ENCODE measurements at places on chromosomes 11 and 22.

GRCh38 chr11:34647131-34647530, 26.2 kb downstream of the EHF start:
- DNase-seq: no peak

- no peak for DNase-seq
Observed at GRCh38 chr11:20226933-20227332, 66.7 kb upstream of the DBX1 start.

GRCh38 chr22:30143265-30143664, 63.0 kb downstream of the HORMAD2 start:
- no peak for DNase-seq

GRCh38 chr11:111540114-111540936, at the start of gene LAYN:
LAYN (plus strand) TSS chr11:111540720; CDS start chr11:111540844, 124 bp downstream.
- no peak for DNase-seq

DNA sequence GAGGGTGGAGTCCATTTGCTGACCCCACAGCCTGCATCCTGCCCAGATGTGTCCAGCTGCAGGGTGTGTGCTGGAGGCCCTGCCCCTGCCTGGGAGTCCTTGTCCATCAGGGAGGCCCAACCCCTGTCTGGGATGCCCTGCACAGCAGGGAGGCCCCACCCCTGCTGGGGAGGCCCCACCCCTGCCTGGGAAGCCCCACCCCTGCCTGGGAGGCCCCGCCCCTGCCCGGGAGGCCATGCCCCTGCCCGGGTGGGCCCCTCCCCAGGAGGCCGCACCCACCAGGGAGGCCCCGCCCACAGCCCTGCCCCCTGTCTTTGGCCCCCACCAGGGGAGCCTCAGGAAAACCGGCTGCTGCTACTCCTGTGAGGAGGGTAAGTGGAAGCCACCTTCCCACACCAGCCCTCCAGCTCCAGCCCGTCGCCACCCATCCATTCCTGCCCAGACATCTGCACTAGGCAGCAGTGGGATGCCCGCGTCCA, 37.2 kb downstream of the MUC5B start:
- no peak for DNase-seq

DNA sequence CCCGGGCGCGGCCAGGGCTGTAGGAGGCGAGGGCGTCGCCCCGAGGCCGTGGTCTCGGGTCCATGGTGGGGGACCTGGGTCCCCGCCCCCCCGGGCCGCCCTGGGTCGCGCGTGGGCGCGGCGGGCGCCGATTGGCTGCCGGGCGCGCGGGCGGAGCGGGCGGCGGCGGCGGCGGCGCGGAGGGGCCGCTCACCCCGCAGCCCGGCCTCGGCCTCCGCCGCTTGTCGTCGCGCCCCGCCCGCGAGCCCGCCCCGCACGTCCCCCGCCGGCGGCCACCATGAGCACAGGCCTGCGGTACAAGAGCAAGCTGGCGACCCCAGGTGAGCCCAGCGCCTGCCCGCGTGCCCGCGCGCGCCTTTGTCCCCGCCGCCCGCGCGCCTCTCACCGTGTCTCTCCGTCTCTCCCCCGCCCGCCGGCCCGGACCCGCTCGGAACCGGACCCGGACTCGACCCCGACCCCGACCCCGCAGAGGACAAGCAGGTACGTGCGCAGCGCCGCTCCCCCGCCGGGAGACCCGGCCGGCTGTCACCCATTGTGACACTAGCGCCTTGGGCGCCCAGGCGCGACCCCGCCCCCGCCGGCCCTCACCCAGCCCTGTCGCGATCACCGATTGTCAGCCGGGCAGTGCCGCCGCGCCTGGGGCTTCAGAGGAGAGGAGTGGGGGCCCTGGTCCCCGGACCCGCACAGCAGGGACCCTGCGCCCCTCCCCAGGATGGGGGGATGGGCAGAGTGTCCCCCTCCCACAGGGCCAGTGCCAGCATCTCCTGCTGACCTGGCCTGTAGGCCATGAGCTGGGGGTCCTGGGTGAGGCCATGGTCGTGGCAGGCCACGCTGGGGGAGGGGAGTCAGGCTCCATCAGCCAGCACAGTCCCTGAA, at the start of gene SEPTIN5:
TSS of gene SEPTIN5 (plus strand) at position 192 of the 876 bp plus-strand sequence. CDS start at position 278, 86 bp downstream.
- no peak for DNase-seq

DNA sequence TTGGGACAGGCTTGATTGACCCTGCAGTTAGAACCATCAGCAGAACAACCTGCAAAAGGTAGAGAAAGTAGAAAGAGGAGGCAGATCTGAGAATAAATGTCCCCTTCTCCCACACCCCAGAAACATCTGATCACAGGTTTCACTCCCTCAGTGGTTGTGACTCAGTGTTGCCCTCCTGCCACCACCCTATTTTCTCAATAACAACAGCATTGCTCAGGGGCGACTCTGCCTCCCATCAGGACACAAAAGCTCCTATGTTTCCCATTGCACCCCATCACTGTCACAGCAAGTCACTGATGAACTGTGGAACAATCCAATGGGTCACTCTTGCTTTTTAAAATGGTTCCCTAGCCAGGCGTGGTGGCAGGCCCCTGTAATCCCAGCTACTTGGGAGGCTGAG, 110.2 kb downstream of the RASSF10 start:
- no peak for DNase-seq

DNA sequence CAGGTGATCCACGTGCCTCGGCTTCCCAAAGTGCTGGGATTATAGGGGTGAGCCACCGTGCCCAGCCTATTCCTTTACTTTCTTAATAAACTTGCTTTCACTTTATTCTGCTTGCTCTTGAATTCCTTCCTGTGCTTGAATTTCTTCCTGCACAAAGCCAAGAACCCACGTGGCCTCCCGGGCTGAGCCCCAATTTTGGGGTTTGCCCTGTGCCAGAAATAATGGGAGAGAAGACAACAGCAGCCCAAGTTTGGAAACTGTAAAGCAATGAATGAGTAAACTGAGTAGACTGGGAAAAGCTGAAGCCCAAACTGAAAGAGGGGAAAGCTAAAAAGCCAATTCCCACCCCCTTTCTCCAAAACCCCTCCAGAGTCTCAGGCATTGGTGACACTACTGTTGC, 136.4 kb downstream of the NECTIN1 start:
- DNase-seq: no peak

DNA sequence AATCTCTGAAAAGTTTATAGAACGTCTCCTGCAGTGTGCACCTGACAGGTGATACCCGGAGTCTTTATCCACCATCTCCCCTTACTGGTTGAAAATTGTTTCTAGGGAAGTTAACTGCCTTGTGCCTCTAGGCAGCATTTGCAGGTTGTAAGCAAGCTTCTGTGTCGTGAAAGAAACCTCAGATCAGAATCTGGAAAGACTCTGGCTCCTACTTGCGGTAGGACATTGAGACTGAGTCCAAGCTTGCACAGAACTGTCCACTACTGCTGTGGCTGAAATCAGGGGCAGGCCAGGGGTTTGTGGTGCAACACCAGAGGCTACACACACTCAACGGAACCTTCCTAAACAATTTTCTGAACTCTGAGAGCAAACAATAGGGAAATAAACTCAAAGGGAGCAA, 34.8 kb upstream of the MYOD1 start:
- no peak for DNase-seq

- DNase-seq: no peak
Observed at GRCh38 chr11:69193151-69193550, 37.4 kb downstream of the SMIM38 start.

DNA sequence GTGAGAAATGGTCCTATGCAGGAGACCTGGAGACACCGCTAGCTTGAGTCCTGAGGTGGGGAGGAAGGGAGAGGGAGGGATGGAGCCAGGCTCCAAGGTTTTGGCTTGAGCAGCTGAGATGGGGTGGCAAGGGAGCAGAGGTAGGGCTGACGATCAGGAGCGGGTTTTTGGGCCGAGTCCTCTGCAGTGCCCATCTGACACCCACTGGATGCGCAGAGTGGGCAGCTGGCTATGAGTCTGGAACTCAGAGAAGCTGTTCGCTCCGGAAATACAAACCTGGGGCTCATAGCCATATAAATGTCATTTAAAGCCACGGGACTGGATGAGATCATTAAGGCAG, 453 bp upstream of the MAFF start:
- no peak for DNase-seq

DNA sequence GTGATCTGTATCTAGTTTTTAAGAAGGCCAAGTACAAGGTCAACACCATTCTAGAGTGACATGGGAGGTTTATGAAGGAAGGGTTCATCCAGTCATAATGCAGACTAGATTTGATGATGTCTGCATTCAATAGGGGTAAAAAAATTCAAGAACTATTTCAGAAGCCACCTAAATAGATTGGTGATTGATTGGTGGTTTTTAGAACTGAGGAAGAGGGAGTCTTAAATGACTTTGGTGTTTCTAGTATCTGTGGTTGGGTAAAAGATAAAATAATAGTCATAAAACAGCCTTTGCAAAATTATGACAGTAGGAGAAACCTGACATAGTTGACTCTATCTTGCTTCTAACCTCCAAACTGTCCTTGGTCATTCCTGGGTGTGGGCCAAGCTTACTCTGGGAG, 114.1 kb downstream of the OPCML start:
- no peak for DNase-seq

DNA sequence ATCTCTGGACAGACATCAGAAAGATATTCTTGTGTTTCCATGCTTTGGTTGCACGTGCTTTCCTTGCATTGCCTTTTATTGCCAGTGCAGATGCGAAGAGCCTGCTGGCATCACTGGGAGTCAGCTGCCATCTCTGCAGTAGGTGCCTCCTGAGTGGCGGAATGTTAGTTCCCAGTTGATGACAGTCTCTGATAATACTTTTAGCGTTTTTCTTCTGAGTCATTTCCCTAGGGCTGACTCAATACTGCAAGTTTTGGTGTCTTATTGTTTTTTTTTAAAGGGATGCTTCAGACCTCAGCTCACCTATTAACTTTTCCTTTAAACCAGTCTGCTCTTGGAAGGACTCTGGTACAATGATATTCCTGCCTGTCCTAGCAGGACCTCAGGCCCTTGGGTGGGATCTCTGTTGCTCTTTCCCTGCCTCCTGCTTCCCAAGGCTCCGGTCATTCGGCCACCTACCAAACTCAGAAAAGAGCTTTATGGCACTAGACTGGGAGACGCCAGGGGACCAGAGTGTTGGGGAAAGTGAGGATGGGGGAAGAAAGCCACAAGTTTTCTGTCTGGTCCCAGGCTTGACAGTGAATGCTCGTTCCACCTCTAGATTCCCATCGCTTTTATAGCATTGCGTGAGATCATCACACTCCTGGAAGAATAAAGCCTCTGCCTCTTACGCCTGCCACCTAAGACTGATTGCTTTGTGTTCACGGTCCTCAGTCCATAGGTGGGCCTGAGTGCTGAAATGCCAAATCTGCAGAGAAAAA, 308.7 kb downstream of the DDX10 start:
- DNase-seq: no peak

DNA sequence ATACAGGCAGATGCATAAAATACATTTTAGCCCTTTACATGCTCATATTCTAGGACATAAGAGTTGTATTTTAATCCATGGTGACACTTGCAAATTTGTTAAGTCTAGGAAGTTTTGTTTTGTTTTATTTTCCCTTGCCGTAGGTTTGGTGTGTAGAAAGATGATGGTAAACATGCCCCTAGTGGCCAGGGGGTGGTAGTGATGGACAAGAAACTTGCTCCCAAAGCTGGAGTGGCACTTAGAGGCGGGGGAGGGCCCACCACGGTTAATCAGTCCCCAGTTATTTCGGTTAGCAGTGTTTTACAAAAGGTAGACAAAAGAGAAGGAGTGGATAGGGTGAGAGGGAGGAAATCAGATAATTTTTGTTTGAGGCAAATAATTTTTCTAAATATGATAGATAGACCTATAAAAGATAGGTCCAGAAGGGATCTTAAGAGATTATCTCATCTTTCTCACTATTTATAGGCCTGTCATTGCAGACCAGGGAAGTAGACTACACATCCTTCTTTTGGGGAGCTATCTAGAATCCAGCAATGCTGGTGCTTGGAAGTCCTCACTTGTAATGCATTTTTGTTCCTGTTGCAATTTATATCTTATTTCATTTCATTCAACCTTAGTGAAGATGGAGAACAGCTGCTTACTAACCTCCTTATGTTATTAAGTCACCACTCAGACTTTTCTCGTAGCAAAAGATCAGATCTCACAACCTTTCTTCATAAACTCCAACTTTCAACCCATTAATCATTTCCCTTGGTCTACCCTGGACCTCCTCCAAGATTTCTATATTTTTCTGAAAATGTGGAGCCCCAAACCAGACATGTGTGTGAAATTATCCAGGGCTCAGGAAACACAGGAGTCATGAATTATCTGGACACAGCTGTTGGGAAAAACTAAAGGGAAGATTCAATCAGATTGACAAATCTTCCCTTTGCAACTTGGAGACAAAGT, 5.9 kb upstream of the BDNF start:
- DNase-seq: no peak

DNA sequence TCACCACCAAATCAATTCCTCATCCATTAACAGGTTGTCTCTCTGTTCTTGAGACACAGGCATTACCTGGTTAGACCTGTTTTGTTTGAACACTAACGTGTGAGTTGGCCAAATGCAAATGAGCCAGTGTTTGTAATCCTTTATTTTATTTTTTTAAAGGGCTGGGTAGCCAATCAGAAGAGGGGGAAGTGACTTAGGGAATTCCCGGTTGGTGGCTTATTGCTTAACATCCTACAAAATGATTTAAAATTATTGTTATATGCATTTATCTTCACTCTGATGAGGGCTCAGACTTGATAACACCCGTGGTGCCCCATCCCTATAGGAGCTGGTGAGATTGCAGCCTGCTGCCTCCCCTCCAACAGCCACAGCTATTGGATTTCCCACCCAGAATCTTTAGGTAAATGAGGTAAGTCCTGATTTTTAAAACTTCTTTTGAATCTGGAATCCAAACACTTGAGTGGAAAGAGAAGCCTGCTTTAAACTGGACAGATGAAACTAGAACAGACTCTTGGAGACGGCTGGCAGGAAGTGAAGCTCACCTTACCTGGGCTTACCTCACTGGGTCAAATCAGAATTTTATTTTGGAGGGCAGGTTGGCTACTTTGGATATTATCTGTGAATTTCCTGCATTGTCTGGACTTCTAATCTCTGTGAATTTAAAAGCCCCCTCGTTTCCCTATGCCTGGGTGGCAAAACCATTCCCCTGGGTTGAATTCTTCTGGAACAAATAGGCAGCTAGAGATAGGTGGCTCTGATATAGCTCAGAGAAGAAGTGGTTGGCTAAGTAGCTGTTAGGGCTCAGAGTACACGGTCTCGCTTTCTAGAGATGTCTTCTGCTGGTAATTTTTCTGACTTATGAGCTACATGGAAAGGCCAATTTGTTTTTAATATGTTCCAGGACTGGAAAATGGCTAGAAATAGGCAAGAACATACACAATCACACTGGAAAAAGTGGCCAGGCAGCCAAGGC, at the start of gene EHF:
TSS of gene EHF (plus strand) at position 274 of the 973 bp plus-strand sequence. CDS start 21,538 bp downstream, outside the sequence.
- DNase-seq: no peak

DNA sequence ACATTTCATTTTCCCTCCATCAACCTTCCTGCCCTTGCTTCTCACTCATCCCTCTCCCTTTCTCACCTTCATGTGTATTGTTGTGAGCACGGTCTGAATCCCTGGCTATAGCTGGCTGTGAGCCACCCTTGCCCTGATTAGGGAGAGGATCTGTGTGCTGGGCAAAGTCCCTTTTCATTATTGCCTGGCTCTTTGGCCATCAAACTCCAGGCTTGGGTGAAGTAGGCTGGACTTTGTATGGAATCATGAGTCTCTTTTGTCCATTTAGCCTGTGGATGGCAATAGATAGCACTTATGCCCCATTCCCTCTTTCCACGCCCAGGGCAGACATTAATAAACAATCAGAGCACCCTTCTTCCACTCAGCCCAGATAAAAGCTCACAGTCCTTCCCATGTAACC, 6.7 kb downstream of the MYO18B start:
- no peak for DNase-seq

GRCh38 chr22:19533049-19533626, 8.9 kb upstream of the CLDN5 start:
- DNase-seq: no peak

All from adrenal gland (tissue), 19 donors.